Karpas-422 (cell line): ENCODE measurements at places on chromosomes 6 and 20. TPM values are rescaled to one million over a fixed set of nuclear protein-coding genes. Genes with fewer than 3 reads are reported as not detected.
A peak's percentile ranks its signal among the peaks of the same experiment; 100 is the strongest.

GRCh38 chr6:40510442-40510841 is 76.7 kb downstream of the LRFN2 start:
- no peak overlapping the region for H3K4me3 ChIP-seq
- no peaks in the 10 kb centered on the region for H3K4me1 ChIP-seq
- no peaks in the 10 kb centered on the region for H3K36me3 ChIP-seq

GRCh38 chr6:5464099-5464885 is 203.0 kb downstream of the FARS2 start:
- no peak overlapping the region for H3K4me3 ChIP-seq
- DNase-seq: no peak
- no peaks in the 10 kb centered on the region; the same call in 1 of the 2 replicates for H3K27me3 ChIP-seq
- no peaks in the 10 kb centered on the region for H3K36me3 ChIP-seq

The PNLDC1 gene
- total RNA-seq: 0.11 TPM in 1 of 2 replicates, not detected in the other

The ADA gene
- total RNA-seq: 0.11 TPM in 1 of 2 replicates, not detected in the other

The CDH26 gene
- 0.22 TPM in 1 of 2 replicates, not detected in the other for total RNA-seq

DNA sequence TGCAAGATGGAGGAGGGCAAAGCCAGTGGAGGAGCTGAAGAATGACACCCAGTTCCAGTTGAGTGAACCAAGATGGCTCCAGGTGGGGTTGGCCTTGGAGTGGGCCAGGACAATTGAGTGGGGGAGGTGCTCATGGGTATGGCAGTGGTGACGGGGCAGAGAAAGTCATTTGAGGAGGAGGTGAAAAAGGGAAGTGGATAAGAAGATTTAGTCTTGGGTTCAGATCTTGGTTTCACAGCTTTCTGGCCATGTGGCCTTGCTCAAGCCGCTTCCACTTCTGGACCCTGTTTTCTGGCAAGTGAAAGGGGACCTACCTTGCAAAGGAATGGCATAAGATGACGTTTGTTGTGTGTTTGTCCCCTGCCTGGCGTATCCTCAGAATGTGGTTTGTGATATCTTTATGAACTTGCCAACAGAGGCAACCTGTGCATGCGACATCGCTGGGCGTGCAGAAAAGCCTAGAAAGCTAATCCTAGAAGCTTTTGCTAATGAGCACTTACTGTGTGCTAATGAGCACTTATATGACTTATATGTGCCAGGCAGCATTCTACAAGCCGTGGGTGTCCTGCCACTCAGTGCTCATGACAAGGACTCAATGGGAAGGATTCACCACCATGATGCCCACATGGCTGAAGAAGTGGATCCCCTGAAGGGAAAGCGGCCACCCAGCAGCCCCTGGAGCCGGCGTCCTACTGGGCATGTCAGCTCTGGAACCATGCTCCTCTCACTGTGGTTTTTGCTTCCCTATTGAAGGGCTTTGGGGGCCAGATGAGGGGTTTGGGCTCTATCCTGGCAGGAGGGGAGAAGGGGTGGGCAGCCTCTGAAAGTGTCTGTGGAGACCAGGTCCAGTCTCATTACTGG is 23.6 kb upstream of the STX16 start:
- no peak overlapping the region for H3K27ac ChIP-seq
- no peaks in the 10 kb centered on the region for H3K27me3 ChIP-seq
- H3K4me1 ChIP-seq: no peaks in the 10 kb centered on the region

DNA sequence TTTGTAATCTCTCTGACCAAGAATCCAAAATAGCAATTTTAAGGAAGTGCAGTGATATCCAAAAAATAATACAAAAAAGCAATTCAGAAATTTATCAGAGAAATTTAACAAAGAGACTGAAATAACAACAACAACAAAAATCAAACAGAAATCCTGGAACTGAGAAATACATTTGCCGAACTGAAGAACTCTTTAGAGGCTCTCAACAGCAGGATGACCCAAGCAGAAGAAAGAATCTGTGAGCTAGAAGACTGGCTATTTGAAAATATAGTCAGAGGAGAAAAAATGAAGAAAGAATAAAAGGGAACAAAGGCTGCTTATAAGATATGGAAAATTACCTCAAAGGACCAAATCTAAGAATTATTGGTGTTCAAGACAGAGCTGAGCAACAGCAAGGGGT is 22.6 kb downstream of the GABRR1 start:
- H3K27me3 ChIP-seq: no peaks in the 10 kb centered on the region
- H3K27ac ChIP-seq: no peak overlapping the region
- no peak overlapping the region for H3K4me3 ChIP-seq

GRCh38 chr6:152170702-152171667 is 363.5 kb downstream of the ESR1 start:
- H3K27me3 ChIP-seq: no peaks in the 10 kb centered on the region
- H3K4me1 ChIP-seq: peaks cover 42% of the 10 kb centered on the region
- peak overlapping the region; percentile 34; the same call in 1 of the 2 replicates for H3K27ac ChIP-seq
- DNase-seq: no peak
- peaks cover 26% of the 10 kb centered on the region for H3K36me3 ChIP-seq

DNA sequence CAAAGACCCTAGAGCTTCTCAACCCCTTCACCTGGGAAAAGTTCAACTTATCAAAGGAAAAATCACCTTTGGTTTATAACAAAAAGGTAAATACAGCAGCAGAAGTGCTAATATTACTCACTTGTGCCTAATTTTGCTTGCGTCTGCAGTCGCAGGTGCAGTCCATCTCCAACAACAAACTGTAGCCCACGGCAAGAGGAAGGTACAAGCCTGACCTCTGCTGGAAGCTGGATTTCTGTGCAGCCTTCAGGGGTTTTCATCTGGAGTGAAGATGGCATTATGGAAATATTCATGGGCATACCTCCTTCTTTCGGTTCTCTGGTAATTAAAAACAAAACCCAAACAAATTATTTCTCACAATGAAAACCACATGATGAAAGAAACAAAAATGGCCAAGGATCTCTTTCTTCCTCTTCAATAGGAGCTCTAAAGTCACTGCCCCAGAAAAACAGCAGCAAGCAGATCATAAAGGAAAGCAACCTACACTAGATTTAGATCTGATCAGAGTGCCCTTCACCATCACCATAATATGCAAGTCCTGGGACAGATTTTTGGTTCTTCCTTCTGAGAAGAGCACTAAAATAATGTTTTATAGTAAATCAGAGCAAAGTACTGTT is 7.8 kb downstream of the UBE3D start:
- peak; percentile 82 for DNase-seq
- no peaks in the 10 kb centered on the region for H3K27me3 ChIP-seq
- peaks cover 28% of the 10 kb centered on the region; the same call in 1 of the 2 replicates for H3K36me3 ChIP-seq
- H3K27ac ChIP-seq: 0 out of 2 replicates have a peak overlapping the region, but pooled peaks have one; percentile 12
- H3K4me1 ChIP-seq: peaks cover 48% of the 10 kb centered on the region

- H3K4me1 ChIP-seq: peaks cover 16% of the 10 kb centered on the region
- H3K27ac ChIP-seq: no peak overlapping the region
Observed at GRCh38 chr6:109008537-109009235, 86.0 kb downstream of the SESN1 start.

- no peaks in the 10 kb centered on the region for H3K36me3 ChIP-seq
- H3K4me1 ChIP-seq: no peaks in the 10 kb centered on the region
- no peak overlapping the region for H3K4me3 ChIP-seq
Observed at GRCh38 chr6:157432892-157433265, 51.9 kb downstream of the ZDHHC14 start.

- H3K27me3 ChIP-seq: no peaks in the 10 kb centered on the region
- H3K27ac ChIP-seq: no peak overlapping the region
- no peaks in the 10 kb centered on the region for H3K4me1 ChIP-seq
- H3K36me3 ChIP-seq: no peaks in the 10 kb centered on the region
- H3K4me3 ChIP-seq: no peak overlapping the region
Observed at GRCh38 chr6:27296106-27296783, 15.8 kb downstream of the POM121L2 start.

The HLA-DQB2 gene
- total RNA-seq: 0.14 TPM in 1 of 2 replicates, not detected in the other

The BFSP1 gene
- total RNA-seq: not detected in 2 replicates

DNA sequence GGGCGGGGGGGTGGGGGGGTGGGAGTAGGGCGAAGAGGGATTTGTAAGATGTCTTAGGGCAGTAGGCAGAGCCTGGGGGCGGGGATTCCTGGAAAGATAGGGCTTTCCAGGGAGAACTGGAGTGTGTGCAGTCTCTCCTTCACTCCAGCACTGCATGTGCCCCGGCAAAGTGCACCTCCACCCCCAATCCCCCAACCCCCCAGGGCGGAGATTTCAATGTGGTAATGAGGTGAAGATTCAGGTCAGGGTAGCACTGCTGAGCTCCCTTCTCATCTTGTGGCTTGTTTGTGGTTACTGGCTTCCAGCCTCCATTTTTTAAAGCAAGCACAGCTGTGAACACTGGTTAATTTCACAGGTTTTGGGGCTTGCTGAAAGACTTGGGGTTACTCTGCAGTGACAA is 5.9 kb downstream of the TMEM239 start:
- no peaks in the 10 kb centered on the region for H3K27me3 ChIP-seq
- peaks cover 15% of the 10 kb centered on the region for H3K4me1 ChIP-seq
- H3K36me3 ChIP-seq: no peaks in the 10 kb centered on the region

- DNase-seq: no peak
- no peak overlapping the region for H3K4me3 ChIP-seq
- H3K27me3 ChIP-seq: no peaks in the 10 kb centered on the region
- no peaks in the 10 kb centered on the region for H3K36me3 ChIP-seq
Observed at GRCh38 chr6:15843764-15844163, 180.9 kb upstream of the DTNBP1 start.

The CLIC5 gene
- total RNA-seq: not detected in 2 replicates

DNA sequence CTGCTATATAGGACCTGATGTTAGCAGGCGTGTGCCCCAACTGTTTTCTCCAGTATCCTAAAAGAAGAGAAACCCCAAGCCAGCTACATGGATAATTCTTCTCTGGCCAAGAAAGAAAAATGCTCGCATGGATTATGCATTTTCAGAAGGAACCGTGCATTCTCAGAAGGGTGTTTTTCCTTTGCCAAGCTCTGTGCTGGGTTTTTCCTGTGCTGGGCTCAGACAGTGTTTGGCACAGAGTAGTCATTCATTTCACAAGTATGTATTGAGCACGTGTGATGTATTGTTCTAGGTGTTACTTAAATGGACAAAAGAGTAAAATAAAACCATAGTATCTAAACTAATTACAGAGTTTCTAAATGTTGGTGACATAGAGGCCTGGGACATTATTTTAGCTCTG is 62.7 kb upstream of the ZNF133 start:
- no peaks in the 10 kb centered on the region for H3K4me1 ChIP-seq
- no peak overlapping the region for H3K27ac ChIP-seq
- no peak for DNase-seq
- H3K27me3 ChIP-seq: peaks cover 5% of the 10 kb centered on the region; the same call in 1 of the 2 replicates
- no peak overlapping the region for H3K4me3 ChIP-seq
- no peaks in the 10 kb centered on the region for H3K36me3 ChIP-seq
